Fibroblast of skin of right biceps (primary cell): ENCODE measurements at places on chromosomes 6 and 20.

- no peak for DNase-seq
Measured at GRCh38 chr6:47275640-47276039, 34.1 kb downstream of the TNFRSF21 start.

GRCh38 chr6:139762587-139763031 lies 388.2 kb upstream of the CITED2 start:
- DNase-seq = peak; percentile 57

DNA sequence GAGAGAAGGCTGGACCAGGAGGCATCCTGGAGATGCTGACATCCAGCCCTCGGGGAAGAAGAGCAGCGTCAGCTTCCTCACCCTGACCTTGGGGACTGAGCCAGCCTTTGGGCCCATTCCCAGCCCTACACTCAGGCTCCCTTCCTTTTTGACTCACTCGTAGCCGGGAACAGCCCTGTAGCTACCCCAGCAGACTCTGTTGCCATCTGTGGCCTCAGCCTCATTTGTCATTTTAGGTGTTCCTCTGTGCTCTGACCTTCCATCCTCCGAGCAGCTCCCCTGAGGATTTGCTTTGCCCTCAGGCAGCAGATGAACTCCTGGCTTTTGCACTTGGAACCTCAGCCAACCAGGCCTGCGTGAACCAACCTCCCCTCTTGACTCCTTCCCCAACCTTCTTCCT lies 67.5 kb downstream of the ELOVL2 start:
- no peak for DNase-seq

DNA sequence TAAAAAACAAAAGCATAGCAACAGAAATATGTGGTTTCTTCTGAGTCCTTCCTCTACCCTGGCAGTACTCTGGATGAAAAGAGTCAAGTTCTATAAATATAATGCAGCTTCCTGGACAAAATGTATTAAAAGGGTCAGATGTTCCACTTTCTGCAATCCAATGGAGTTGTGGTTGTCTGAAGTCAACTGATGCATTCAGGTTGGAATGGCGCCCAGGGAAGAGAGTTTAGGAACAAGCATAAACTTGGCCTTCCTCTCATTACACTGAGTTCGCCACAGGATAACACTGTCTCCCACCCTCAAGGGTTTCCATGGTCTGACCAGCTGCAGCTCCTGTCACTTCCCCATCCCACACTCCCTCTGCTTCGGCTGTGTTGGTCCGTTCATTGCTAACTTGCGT lies 66.4 kb downstream of the PLEKHG1 start:
- peak; percentile 41 for DNase-seq

GRCh38 chr20:46894971-46895905 lies 595 bp downstream of the EYA2 start:
- DNase-seq = peak; percentile 24

GRCh38 chr6:105769987-105770386 lies 316.1 kb upstream of the PRDM1 start:
- peak; percentile 68 for DNase-seq

DNA sequence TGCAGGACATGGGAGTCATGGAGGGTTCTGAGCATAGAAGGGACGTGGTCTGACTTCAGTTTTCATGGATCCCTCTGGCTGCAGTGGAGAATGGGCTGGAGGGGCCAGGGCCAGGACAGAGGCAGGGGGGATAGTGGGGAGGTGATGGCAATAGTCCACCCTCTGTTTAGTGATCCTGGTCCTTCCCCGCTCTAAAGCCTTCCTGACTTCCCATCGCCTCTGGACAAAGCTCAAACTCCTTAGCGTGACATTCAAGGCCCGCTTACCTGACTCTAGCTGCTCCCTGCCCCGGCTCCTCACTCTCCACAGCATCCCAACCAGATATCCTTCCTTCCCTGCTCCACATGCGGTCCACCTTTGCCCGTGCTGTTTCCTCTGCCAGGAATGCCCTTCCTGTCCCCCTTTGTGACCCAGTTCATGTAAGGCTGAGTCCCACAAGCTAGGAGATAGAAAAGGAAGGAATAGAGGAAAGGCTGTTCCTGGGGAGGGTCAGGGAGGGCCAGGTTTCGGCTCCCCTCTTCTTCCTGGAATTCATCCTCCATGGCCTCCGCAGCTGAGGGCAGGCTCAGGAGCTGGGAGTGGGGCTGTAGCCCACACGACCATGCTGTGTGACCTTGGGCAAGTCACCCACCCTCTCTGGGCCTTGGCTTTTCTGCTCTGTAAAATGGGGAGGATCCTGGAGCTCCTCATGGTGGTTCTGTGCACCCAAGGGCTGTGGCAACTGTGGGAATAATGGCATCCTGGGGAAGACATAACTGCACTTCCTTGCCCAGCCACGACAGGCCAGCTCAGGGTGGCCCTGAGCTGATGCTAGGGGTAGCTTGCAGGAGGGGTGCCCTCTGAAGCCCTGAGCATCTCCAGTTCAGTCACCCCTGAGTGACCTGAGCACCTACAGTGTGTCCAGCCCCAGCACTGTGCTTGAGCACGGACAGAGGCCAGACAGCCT lies 116.1 kb downstream of the CEBPB start:
- no peak for DNase-seq

DNA sequence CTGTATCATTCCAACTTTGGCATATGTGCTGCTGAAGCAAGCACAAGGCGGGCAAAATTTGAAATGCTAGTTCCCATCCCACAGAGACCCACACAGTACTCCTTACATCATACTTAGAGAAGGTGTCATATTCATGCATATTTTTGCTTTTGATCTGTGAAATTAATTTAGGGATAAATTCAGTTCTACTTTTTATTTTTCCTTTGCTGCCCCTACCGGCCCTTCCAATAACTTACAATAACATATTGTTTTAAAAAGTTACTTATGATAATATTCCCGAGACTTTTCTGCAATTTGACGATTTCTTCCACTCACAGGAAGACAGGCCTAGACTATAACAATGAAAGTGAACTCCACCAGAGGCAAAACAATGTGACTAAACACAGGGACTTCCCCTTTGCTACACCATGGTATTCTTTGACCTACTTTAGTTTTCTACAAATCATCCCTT lies 35.0 kb downstream of the SESN1 start:
- DNase-seq = no peak

DNA sequence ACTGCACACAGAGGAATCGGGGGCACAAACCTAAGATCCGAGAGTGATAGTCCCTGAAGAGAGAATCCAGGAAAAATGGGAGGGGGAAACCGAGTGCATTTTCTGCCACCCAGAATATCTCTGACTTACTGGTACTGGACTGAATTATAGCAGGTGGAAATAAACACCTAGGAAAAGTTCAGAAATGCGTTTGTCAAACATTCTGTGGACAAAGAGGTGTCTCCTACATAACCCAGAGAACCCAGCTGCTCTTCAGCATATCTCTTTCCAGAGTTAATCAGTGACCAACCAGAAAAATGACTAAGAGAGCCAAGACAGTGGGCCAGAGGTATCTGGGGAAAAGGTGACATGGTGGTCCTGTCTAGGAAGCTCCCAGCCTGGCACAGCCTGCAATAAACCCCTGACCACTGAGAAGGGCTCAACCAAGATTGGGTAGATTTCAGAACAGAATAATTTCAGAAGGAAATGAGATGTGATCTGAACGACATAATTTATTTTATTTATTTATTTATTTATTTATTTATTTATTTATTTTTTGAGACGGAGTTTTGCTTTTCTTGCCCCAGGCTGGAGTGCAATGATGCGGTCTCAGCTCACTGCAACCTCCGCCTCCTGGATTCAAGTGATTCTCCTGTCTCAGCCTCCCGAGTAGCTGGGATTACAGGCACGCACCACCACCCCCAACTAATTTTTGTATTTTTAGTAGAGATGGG lies 6.0 kb upstream of the VNN1 start:
- DNase-seq = no peak

DNA sequence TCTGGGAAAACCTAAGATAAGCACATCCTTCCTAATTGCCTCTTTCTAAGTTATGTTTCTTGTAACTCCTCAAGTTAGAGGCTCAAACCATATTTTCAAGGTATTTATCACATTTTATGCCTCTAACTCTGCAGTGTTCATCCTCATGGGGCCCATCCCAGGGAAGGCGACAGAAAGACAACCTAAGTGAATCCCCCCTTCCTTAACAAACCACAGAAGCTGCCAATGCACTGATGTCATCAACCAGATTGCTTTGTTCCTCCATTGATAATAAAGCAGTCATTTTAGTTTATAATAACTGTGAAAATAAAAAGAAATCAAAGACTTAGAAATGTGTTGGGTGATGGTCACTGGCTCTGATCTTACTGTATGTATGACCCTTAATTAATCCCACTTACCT lies 119.5 kb upstream of the TCF21 start:
- DNase-seq = peak; percentile 78

GRCh38 chr6:132730560-132730959 lies 16.7 kb upstream of the VNN1 start:
- no peak for DNase-seq

DNA sequence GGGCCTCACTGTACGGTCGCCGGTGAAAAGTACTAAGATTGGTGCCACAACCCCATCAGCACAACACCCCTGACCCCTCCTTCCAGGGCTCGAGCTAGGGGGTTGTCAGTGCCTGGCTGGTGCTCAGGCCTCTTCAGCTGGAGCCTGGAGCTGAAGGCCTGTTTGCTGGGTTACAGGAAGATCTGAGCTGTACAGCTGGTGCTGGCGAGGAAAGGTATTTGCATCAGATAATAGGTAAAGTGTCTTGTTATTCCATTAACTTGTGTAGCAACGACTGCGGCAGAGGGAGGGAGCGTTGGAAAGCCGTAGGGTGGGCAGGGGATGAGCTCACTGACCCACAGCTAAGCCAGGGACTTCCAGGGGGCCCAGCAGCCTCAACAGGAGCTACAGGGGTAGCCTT lies 15.8 kb upstream of the SIRPA start:
- DNase-seq = no peak

DNA sequence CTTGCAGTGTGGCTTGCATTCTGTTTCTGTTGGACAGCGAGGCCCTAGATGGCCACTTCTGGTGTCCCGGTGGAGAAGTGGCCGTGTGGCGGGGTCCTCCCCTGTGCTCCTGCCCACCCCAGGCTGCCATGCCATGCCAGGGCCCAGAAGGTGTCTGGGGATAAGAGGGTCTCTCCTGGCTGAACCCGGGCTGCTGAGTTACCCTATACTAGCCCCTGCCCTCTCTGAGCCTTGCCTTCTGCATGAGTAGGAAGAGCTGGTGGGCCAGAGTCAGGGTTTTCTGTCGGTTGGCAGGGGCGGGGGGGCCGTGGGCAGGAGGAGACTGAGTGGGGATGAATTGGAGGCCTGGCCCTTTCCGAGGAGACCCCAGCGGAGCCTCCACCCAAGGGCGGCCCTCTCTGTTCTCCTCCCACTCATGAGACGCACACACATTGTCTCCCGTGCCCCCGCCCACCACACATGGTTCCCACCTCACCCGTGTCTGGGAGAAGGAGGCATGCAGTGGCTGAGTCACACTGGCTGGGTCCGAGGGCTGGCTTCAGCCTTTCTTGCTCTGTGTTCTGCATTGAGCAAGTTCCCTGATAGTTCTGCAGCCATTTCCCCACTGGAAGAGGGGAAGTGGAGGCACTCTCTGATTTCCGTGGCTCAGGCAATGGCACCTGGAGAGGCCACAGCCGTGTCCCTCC lies 24.6 kb downstream of the VSTM2L start:
- no peak for DNase-seq

- no peak for DNase-seq
Measured at GRCh38 chr6:169853196-169854082, 102.0 kb downstream of the ERMARD start.

GRCh38 chr20:41299899-41300298 lies 17.6 kb downstream of the ZHX3 start:
- peak; percentile 59 for DNase-seq

- DNase-seq = no peak
Measured at GRCh38 chr6:46356543-46356942, 134.7 kb downstream of the RCAN2 start.

GRCh38 chr6:6826095-6826901 lies 237.8 kb downstream of the LY86 start:
- DNase-seq = no peak

GRCh38 chr20:19761326-19761725 lies 3.3 kb downstream of the RIN2 start:
- DNase-seq = peak; percentile 23

- peak; percentile 94 for DNase-seq
Measured at GRCh38 chr20:36116807-36117441, 37.6 kb upstream of the EPB41L1 start.

- DNase-seq = no peak
Measured at GRCh38 chr6:165701005-165701404, 38.0 kb upstream of the PDE10A start.

DNA sequence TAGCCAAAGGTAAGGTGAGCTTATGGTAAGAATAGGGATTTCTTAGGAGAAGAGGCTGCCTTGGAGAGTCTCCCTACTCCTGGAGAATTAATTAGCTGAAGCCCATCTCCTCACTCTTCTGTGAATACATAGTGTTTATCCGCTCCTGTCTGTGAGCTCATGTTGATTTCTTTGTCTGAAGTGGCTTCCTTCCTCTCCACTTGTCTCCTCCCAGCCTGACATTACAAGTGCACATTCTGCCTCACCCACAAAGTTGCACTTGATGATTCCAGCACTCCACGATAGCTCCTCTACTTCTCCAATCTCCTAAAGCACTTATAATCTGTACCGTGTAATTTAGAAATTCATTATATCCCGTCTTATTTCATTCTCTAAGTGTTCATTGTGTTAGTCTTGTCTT lies 287.2 kb downstream of the QKI start:
- no peak for DNase-seq

DNA sequence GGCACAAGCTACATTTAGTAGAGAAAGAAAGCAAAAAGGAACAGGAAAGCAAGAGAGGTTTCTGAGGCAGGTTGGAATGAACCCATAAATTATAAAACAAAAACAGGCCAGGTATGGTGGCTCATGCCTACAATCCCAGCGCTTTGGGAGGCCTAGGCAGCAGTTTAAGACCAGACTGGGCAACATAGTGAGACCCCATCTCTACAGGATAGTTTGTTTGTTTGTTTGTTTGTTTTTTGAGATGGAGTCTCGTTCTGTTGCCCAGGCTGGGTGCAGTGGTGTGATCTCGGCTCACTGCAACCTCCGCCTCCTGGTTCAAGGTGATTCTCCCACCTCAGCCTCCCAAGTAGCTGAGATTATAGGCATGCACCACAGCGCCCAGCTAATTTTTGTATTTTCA lies 49.0 kb downstream of the AFG1L start:
- no peak for DNase-seq

- DNase-seq = no peak
Measured at GRCh38 chr20:62624325-62624690, 18.0 kb upstream of the SLCO4A1 start.

GRCh38 chr6:52209770-52210169 lies 23.6 kb downstream of the IL17A start:
- no peak for DNase-seq

DNA sequence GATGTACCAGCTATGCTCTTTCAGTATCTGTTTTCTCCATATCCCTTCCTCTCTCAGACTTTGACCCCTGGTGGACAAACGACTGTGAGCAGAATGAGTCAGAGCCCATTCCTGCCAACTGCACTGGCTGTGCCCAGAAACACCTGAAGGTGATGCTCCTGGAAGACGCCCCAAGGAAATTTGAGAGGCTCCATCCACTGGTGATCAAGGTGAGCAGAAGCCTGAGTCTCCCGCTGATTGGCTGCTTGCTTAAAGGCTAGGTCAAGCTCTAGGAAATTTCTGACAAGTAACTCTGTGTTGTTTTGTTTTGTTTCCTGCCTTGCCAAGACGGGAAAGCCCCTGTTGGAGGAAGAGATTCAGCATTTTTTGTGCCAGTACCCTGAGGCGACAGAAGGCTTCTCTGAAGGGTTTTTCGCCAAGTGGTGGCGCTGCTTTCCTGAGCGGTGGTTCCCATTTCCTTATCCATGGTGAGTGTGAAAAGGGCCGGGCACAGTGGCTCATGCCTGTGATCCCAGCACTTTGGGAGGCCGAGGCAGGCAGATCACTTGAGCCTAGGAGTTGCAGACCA lies 28.6 kb downstream of the C6orf89 start:
- no peak for DNase-seq
